Fibroblast of skin of scalp (primary cell): ENCODE measurements at places on chromosomes 3 and 15.

- no peak for DNase-seq
Measured at GRCh38 chr3:171277456-171278298, 182.5 kb downstream of the TNIK start.

DNA sequence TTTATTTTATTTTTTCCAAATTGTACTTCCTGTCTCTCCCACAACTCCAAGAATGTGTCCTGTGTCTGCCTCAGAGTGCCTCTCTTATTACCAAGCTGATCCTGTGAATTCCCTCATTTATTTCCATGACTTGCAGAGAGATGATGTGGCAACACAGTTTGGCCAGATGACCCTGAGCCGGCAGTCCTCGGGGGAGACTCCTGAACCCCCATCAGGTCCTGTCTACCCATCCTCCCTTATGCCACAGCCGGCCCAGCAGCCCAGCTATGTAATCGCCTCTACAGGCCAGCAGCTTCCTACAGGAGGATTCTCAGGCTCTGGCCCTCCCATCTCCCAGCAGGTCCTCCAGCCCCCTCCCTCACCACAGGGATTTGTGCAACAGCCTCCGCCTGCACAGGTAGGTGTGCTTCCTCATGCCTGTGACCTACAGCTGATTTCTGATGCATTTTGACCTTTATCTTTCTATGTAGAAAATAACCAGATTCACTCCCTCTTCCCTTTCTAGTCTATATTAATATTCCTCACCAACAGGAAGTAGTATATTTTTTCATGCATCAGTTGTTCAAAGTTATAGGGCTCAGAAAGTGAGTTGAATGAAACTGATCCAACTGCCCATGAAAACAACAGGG, 100.0 kb downstream of the ARPP21 start:
- no peak for DNase-seq

GRCh38 chr15:47887241-47887800, 170.0 kb downstream of the SEMA6D start:
- no peak for DNase-seq

- DNase-seq = no peak
Measured at GRCh38 chr3:132220986-132221385, 96.2 kb upstream of the ACP3 start.

DNA sequence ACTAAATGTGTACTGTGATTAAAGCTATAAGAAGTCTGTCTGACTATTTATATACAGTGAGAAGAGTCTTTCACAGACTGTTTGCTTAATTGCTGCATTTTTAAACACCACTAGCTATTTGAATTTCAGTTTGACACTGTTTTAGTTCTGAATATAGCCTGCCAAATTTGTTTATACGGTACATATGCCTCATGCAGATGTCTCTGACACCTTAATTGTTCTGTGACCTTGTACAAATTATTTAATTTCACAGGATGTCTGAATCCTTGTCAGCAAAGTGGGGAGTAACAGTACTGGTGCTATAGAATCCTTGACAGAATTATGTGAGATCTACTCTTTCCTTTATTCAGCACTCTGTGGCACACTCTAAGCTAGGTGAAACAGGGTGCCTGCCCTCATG, 125.5 kb downstream of the MBNL1 start:
- DNase-seq = no peak

- DNase-seq = no peak
Measured at GRCh38 chr3:13207578-13207922, 134.3 kb upstream of the IQSEC1 start.

GRCh38 chr3:4514321-4514720, 21.2 kb downstream of the ITPR1 start:
- DNase-seq = no peak

DNA sequence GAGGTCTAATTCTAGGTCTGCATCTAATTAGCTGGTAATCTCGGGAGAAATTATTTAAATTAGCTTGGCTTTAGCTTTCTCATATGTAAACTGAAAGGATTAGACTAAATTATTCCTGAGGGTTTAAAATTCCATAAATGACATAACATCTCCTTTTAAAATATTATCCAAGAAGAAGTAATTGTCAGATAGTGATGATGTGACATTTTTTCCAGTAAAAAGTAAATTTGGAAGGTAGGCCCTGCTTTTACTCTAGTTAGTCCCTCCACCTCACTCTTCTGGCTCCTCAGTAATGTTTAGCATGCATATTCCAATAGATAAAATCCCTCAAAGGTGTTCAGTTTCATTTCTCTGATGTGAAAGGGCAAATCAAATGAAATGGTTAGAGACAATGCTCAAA, 215.7 kb downstream of the FHIT start:
- DNase-seq = no peak

GRCh38 chr3:153245661-153246060, 83.6 kb downstream of the RAP2B start:
- DNase-seq = peak; percentile 44

DNA sequence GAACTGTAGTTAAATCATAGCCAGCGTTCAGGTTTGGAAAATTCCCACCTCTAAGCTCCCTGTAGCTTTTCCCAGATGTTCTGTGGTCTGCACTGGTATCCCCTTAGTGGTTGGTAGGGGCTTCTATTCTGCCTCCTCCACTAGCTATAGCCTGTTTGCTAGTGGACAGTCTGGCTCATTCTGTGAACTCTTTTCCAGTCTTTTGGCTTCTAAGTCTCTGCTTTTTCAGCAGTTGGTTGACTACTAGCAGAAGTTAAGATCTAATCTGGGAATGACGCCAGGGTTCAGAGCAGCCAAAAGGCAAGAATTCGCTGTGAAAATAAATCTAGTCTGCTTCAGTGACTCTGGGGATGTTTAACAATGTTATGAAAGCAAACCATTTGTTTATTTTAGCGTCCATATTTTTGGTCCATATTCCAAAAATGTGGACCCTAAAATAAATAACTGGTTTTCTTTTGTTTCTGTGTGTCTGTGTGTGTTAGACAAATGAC, 73.7 kb upstream of the WDR72 start:
- DNase-seq = peak; percentile 51

GRCh38 chr3:128996200-128996599, 2.3 kb upstream of the CFAP92 start:
- no peak for DNase-seq

- DNase-seq = no peak
Measured at GRCh38 chr3:156230278-156230900, 110.0 kb downstream of the KCNAB1 start.

DNA sequence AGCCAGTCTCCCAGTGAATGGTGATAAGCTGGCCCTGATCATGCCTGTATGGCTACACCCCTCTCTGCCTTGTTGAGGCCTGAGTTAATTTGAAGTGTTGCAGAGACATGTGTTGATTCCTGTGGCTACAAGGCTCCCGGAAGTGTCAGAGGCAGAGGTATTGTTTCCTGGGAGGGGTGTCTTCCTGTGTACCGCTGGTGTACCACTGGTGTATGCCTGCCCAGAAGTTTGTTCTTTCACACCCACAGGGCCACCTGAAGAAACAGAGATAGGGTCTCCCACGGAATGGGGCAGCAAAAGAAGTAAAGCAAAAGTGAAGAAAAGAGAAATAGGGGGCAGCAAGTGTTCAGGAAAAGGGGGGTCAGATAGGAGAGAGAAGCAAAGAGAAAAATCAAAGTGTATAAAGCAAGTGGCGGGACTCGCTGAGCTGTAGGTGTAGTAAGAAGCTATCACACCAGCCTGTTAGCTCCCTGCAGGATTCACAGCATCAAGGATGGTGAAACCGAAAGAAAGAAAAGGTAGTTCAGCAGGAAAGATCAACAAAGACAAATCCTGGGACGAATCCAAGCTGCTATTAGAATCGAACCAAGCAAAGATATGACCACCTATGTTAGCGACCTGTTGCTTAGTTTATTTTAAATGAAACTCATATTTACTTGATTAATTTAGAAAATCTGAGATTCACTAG, 36.6 kb upstream of the CD47 start:
- DNase-seq = no peak

DNA sequence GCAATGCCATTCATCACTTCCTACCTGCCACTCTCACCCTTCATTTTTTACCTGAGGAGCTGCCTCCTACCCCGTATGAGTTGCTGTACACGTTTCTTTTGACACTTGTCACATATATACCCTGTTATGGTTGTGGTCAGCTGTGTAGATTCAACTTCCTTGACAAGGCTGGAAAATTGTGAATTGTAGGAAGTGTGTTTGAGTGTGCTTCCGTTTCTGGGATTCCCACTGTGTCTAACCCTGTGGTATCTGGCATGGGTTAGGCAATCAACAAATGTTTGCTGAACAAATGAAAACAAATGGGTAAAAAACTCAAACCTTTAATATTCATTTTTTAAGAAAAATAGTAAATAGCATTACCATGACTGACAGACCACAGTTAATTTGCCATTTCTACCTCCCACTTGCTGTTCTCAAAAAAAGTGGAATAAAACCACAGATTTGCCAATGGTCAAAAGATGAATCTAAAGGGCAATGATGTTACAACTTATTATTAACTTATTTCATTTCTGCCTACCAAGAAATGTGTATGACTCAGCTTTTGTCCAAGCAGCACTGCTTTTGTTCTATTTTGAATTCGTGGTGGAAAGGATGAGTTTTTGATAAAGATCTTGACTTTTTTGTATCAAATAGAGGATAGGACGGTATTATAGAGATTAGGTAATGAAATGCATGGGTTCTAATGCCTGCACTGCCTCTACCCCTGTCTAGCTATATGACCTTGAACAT, 404.6 kb downstream of the LPP start:
- DNase-seq = peak; percentile 29

GRCh38 chr3:56459104-56459496, 9.2 kb downstream of the ERC2 start:
- no peak for DNase-seq

DNA sequence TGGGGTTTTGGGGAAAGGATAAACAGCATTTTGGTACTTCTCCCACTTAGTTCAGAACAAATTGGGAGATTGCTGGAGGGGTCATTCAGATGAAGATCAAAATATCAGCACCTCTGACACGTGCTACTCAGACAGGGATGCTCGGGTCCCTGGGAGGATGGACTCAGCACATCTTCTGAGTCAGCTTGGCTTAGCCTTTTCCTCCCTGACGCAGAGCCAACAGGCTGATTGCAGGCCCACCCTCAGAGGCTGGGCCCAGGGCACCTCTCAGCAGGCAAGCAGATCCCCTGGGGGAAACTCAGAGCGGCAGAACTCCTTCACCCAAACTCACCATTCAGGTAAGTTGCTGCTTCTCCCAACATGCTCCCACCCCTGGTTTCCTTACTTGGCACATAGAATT, 304.9 kb downstream of the TLE3 start:
- DNase-seq = no peak

GRCh38 chr3:40044487-40044886, 235.1 kb downstream of the MYRIP start:
- peak; percentile 97 for DNase-seq

DNA sequence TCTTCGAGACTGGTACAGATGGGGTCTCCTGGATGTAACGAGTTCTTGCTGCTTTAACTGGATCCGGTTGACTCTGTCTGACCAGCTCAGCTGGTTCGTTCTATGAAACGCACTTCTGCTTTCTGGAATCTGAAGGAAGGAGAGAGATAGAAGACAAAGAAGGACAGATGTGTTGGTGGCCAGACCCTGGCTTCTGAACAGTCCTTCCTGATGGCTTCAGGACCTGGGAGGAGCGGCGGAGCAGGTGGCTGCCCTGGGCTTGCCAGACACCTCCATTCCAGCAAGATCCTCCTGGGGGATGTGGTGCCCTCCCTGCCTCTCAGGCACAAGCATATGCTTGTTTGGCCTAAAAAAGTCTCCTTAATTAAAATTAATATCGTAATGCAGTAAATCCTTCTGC, 99.9 kb downstream of the APBA2 start:
- DNase-seq = no peak

DNA sequence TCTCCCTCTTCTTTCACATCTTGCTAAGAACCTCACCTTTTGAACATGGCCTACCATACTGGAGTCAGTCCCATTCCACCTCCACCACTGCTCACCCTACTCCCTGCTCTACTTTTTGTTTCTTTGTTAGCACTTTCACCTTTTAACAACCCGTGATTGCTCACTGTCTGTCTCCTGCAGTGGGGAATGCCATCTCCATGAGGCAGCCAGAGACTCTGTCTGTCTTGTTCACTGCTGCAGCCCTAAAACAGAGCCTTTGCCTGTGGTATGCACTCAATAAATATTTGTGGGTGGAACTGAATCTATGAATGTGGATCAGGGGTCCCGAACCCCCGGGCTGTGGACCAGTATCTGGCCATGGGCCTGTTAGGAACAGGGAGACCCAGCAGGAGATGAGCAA, 16.5 kb upstream of the TLE3 start:
- DNase-seq = no peak

DNA sequence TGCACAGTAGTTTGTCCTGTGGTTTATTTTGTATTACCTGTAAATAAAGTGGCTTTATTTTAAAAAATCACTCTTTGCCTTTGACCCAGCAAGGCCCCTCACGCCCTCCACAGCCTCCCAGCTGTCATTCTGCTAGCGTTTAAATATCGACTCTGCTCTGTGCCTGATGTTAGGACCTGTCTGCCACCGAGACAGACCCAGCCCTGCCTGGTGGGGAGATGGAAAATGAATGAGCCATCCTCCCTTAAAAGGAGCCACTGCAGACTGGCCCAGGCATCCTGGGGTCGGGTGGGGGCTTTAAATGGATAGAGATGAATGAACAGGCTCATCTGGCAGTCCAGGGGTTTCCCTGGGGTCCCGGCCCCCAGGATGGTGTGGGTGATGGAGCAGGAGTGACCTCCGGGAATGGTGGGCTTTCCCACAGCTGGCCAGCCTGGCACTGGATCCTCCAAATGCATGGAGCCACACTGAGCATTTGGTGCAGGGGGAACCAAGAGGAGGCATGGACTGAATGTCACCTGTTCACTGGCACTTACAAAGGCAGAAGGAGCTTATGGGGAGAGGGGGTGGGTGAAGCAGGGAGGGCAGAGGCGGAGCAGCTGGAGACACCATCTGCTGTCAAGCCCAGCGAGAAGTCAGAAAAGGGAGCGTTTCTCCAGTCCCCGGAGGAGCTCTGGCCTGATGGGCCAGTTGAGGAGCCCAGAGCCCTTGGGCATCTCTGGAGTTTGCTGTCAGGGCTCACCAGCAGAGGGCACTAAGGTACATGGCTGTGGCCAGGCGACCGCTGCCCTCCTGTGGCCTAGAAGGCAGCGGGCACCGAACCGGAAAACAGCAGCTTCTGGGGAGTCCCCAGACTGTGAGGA, 11.9 kb downstream of the GRM2 start:
- DNase-seq = peak; percentile 21

GRCh38 chr15:80343554-80343992, 60.6 kb upstream of the ARNT2 start:
- DNase-seq = peak; percentile 3

DNA sequence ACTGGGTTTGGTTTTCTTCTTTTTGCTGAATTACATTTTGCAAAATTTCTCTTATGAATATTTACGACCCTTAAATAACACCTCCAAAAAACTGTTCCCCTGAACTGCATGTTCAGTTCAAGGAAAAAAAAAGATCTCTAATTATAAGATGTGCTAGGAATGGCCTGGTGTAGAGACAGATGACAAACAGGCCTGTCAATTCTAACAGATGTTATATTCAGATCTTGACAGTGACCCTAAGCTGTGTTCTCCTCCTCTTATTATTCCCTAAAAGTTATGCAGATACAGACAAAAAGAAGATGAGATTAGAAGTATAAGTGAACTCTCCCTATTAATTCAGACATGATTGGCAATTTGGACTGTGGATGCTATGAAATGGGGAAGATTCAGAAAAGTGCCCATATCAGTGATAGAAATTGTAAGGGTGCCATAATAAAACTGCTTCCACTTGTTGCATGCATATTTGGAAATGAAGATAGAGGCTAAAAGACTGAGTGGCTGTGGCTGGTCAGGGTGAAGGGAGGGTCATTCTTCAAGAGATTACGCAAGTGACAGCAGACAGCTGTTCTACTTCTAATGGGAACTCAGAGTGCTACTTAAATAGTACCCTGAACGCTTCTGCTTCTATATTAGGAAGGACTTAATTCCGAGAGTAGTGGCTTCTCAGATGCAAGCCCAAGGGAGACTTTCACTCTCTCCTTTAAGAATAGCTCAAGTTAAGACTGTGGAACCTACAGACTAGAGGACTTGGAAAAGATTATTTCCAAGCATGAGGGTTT, 75.5 kb downstream of the ADAMTS9 start:
- DNase-seq = peak; percentile 24
